ENCODE measurements at places on chromosomes 11 and 22.

DNA sequence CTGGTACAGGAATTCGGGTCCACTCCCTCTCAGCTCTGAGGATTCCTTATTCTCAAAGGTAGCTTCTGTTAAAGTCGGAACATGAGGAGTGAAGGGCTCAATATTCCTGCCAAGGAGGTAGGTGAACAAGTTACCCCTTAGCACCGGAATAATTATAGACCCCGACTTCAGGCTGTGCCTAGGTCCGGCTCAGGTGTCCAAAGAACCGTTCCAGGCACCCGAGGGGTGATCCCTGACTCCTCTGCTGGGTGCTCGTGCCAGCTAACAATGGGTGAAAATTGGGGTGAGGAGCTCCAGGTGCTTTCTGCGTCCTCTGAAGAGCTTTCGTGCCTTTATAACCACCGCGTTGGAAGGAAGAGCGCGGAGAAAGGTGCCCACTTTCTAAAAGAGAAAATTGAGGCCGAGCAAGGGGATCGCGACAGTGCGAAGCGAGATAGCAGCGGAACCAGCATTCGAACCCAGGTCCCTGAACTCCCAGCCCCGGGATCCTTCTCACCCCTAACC lies 393 bp downstream of the CYB561A3 start:
- DNase-seq: no peak

DNA sequence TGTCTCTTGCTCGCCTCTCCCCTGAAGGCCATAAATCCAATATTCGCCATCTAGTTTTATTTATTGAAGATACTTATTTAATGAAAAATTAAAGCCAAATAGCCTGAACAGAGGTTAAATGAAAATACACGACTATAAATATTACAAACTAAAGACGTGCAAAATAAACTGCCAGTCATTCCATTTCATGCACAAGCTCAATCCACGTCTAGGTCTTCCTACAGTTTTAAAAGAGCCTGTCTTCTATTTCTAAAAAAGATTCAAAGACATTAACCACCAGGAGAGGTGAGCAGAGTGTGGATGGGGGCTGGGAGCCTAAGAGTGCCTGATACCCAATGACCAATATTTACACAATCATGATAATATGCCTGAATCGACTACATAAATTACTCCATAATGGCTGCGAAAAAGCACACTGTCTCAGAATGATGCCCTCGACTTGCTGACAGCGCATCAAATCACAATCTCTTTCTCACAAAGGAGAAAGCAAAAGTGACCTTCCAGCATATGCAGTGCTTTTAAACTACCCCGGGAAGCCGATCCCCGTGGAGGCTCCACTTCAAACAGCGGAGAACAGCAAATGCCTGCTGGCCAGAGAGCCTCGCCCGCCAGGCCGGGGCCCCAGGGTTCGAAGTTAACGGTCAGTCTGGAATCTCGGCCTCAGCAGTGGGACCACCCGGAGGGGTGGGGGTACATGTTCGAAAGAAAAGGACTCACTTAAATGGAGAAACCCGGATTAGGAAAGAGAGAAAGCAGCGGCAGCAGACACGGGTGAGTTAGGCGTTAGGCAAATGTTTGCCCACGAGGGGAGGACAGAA lies 1.7 kb downstream of the FCHSD2 start:
- no peak for DNase-seq

GRCh38 chr11:123217897-123218296 lies 22.8 kb upstream of the CLMP start:
- DNase-seq: no peak

- DNase-seq: no peak
These were observed 7.7 kb upstream of the CCDC188 start for GRCh38 chr22:20158391-20159036.

DNA sequence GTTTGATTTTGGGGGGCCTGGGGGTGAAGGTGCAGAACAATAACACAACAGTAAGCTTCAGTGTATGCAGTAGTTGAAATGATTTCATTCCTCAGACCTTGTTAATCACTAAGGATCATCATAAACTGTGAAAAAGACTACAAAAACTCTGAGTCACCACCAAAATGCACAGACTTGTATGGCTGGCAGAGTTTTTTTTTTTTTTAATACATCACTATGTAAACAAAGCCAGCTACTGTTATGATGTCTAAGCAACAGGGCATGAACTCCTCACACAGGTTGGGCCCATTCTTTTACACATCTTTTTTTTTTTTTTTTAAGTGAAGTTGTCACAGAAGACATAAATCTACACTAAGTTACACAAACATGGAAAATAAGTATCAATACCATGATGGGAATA lies 311.9 kb downstream of the GUCY1A2 start:
- DNase-seq: no peak

DNA sequence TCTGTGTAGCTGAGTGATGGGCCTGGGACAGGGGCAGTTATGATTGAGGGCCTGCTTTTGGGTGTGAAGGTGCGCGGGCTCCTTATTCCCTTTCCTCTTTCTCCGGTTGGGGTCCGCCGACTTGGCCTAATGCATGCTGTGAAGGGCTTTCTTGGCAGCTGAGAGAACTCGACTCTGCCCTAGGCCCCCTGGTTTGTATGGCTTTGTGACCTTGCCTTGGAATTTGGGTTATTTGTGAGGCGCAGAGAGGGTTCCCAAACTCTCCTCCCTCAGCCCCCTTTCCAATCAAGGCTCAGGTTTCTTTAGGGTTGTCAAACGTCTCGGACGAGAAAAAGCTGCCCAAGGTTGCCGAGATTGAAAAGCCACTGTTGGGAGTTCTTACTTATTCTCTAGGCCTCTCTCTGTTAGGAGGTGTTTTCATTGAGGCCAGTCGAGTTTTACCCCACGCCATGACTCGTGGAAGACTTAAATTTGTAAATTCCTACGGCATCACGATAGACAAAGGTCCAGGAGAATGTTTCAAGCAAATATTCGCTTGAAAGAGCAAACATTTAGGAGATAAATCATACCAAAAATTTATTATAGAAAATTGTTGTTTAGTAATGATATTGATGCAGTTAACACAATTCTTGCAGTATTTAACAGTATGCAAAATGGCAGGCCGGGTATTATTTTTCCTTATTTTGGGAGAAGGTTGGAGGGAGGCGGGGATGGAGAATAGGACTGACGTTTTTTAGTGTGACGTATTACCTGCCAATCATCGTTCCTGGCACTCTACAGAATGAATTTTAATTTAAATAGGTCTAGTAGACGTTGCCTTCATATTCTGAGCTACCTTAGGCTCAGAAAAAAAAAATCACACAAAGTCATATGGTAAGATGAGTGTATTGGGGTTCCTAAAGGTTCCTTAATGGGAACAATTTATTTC lies 689 bp downstream of the PDHX start:
- DNase-seq: no peak

- DNase-seq: no peak
These were observed 59.3 kb downstream of the ENDOD1 start for GRCh38 chr11:95148938-95149337.

DNA sequence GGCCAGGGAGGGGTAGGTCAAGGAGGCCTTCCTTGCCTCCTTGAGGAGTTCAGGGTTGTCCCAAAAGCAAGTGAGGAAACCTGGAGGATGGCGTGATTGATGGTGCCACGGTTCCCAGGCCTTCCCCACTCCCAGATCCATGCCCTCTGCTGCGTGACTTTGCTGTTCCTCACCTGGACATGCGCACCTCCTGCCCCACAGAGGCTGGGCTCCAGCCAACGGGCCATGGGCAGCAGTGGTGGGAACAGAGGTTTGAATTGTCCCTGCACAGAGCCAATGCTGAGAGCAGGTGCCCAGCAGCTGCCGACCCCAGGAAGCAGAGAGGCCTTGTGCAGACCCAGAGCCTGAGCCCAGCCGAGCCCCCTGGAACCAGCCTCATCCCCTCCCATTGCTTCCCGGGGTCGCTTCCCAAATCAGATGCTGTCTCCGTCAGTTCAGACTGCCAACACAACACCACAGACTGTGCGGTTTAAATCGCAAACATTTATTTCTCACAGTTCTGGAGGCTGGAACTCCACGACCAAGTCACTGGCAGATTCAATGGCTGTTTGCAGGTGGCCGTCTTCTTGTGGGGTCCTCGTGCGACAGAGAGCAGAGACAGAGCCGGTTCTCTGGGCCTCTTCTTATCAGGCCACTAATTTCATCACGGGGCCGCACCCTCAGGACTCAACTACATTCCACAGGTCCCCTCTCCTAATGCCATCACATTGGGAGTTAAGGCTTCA lies 6.2 kb upstream of the LINC01488 start:
- no peak for DNase-seq

- no peak for DNase-seq
These were observed 78.5 kb downstream of the NAT10 start for GRCh38 chr11:34183848-34184391.

- DNase-seq: no peak
These were observed 131.9 kb downstream of the TEAD1 start for GRCh38 chr11:12806113-12806512.

DNA sequence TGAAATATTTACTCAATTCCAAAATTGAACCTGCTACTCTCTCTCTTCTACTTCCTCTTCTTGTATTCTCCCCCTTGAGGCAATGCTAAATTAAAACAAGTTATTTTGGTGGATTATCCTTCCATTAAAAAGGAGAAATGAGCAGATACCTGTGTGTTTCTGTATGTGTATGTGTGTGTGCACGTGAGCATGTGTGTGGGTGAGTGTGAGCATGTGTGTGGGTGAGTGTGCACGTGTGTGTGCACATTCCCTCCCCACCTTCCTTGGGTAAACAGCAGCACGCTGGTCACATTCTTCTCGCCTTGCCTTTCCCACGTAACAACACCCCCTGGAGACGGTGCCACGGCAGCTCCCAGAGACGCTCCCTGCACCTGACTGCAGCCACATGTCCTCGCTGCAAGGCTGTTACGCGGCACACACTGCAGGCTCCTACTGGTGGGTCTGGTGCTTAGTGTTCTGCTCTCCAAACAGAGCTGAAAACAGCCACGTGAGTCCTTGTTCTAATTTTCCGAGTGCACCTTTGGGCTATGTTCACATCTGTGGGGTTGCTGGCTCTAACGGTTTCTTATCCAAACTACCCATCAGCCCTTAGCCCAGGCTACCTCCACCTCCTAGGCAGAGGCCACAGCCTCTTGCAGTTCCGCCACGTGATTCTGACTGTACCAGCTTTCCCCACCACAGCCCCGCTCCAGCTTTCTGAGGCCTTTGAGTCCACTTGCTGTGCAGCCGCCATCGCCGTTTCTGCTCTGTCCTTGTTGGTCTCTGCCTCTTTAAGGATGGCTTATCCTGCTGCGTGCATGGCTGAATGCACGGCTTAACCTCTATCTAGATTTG lies 123.4 kb downstream of the CTTN start:
- DNase-seq: no peak

DNA sequence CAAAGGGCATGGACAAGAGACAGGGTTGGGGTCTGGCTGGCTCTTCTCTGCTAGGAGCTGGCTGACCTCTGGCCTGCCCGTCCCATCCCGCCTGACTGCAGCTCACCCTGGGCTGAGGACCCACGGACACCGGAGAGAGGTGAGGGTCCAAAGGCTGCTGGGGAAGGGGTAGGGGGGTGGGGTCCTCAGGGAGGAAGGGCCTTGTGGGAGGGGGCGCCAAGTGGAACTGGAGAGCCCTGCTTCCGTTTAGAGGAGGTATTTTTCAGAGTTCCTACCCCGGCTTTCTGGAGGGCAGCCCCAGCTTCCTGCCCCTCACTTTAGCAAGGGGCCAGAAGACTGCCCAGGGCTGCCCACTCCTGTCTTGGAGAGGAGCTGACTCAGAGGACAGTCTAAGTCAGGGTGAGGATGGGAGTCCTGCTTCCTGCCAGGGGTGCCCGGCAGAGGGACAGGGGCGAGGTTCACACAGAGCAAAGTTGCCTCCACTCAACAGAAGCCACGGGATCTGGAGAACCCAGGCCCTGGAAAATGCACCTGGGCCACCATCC lies 7.1 kb downstream of the LARGE2 start:
- no peak for DNase-seq

- peak; percentile 37 for DNase-seq
These were observed 1.0 kb downstream of the CCDC85B start for GRCh38 chr11:65891219-65892136.

- no peak for DNase-seq
These were observed 117.7 kb upstream of the CCDC90B start for GRCh38 chr11:83403691-83404389.
